ENCODE measurements at places on chromosomes 4 and X.

- no peak for DNase-seq
Observed at GRCh38 chr4:175947117-175947722, 118.4 kb upstream of the WDR17 start.

DNA sequence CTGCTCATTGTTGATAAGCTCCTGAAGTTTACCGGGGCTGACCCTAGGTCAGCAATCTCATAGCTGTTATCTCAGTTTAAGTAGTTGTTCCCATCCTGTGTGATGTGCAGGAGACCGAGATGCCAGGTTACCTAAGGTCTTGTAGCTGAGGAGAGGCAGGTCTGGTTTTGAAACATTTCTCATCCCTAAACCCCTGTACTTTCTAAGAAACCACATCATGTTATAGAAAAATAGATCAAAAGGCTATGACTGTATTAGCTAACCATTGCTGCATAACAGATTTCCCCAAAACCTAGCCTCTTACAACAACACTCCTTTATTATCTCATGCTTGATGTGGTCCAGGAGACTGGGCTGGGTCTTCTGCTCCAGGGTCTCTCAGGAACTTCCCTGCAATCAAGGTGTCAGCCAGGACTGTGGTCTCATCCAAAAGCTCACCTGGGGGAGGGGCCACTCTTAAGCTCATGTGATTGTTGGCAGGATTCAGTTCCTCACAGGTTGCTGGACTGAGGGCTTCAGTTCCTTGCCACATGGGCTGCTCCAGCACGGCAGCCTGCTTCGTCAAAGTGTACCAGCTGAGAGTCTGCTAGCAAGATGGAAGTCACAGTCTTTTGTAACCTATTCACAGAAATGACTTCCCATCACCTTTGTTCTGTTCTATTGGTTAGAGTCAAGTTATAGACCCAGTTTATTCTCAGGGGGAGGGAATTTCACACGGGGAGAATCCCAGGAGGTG, 60.9 kb upstream of the CLCN4 start:
- DNase-seq = no peak

- DNase-seq = peak; percentile 28
Observed at GRCh38 chr4:39353478-39354253, 12.5 kb downstream of the RFC1 start.

DNA sequence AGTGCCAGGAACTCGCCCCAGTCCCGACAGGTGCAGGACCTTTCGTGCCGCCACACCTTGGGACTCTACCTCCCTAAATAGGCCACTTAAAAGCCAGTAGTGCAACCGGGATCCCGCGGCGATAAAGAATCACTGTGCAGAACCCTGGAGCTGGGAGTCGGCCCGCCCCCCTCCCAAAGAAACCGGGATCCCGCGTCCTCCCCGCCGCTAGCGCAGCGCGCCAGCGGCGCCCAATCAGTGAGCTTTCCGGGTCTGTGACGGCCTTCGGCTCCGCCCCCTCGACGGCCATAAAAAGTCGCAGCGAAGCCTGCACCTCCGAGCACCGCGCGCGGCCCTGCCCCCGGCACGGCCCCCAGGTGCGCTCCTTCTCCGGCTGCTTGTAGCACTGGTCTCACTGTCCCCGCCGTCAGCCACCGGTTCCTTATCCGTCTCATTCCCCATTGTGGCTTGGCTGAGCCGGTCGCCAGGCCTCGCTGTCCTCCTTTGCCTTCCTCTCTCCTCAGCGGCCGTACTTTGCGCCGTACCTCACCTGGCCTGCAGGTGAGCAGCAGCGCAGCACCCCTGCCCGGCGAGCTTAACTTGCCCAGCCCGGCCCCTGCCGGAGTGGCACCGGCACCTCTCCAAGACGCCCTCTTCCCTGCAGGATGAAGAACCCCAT, at the start of gene LRAT:
TSS of gene LRAT (plus strand) at position 318 of the 658 bp plus-strand sequence. CDS start at position 645, 327 bp downstream.
- no peak for DNase-seq

GRCh38 chr4:87353592-87353991, 30.9 kb upstream of the HSD17B13 start:
- no peak for DNase-seq

GRCh38 chr4:153527690-153528089, 61.5 kb downstream of the TMEM131L start:
- no peak for DNase-seq

- DNase-seq = no peak
Observed at GRCh38 chrX:40179283-40179682, 81.5 kb upstream of the BCOR start.

DNA sequence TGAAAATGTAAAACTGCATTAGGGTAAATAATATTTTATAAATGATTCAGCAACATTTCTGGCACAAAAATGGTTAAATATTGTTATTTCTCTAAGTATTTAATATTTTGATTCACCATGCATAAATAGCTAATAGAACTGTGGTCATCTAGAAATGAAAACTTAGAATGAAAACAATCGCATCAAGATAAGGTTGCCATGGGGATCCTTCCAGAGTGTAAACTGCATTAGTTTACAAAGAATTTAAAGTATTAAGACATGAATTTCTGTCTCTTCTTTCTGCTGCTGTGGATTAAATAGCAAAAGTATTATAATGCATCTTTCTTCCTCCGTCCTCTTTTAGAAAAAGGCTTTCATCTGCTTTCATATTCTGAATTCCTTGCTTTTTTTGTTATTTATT, 1064.6 kb upstream of the SLIT2 start:
- DNase-seq = peak; percentile 31

DNA sequence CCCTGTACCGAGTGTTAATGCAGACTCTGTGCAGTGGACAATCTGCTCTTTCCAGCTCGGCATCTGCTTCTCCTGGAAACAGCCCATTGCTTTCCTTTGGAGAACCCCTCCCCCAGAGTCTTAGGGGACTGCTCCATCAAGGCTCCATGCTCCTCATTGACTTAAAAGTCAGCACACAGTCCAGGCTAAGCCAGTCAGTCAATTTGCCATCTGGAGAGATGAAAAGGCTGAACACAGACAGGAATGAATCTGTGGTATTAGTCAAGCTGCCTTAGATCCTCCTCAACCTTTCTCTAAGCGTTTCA, 20.3 kb downstream of the ATP8A1 start:
- no peak for DNase-seq

- DNase-seq = no peak
Observed at GRCh38 chr4:120994521-120994920, 72.0 kb upstream of the PRDM5 start.

GRCh38 chr4:2793586-2794485, 951 bp downstream of the SH3BP2 start:
- no peak for DNase-seq

DNA sequence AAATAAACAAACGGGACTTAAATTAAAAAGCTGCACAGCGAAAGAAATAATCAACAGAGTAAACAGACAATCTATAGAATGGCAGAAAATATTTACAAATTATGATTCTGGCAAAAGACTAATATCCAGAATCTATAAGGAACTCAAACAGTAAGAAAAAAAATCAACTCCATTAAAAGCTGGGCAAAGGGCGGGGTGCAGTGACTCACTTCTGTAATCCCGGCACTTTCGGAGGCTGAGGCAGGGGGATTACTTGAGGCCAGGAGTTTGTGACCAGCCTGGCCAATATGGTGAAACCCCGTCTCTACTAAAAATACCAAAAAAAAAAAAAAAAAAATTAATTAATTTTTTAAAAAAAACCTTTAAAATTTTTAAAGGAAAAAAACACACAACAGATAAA, 109.0 kb downstream of the ATP11C start:
- DNase-seq = no peak

DNA sequence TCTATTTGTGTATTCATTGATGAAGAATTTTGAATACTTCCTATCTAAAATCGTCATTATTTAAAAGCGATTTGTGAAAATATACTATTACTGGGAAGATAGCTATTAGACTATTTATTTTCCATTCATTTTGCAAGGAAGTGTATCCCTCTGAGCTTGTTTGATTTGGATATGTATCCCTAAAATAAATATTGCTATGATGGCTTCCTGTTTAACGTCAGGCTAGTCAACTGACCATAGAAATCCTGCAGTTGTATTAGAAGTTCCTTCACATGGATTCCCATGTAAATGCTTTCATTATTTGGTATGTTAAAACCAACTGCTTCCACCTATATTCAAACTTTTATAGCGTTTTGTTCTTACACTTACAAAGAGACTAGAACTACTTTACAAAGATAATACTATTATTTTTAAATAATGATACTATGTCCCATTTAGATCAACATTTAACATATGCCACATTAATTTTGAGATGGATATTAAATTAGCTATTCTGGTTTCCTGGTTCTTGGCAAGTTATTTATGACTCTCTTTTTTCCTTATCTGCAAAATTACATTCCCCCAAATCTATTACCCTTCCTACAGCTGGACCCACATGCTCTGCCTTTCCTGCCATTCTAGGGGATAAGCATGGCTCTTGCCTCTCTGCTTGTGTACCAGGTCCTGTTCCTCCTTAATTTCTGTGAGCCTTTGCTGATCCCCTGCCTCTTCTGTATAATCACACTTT, 26.7 kb upstream of the PDE5A start:
- DNase-seq = no peak

All from urinary bladder (tissue), 4 donors.